ENCODE measurements at places on chromosomes 7 and 10. TPM values are rescaled to one million over a fixed set of nuclear protein-coding genes. Genes with fewer than 3 reads are reported as not detected.

AKR1C8 gene
- total RNA-seq = not detected

CALML3 gene
- not detected for total RNA-seq

HGF gene
- 194 TPM for total RNA-seq

WNT8B gene
- total RNA-seq = not detected

SPDYE18 gene
- not detected for total RNA-seq

COX19 gene
- total RNA-seq = 12.5 TPM

EVX1 gene
- total RNA-seq = not detected

ELFN1 gene
- 3.8 TPM for total RNA-seq

ACSL5 gene
- total RNA-seq = 2.6 TPM

CYP2E1 gene
- 0.82 TPM for total RNA-seq

CLDN4 gene
- total RNA-seq = 0.54 TPM

MMRN2 gene
- total RNA-seq = 5.1 TPM

FAM180A gene
- 2.5 TPM for total RNA-seq

COBL gene
- total RNA-seq = not detected

NHLRC2 gene
- 7.0 TPM for total RNA-seq

SUN1 gene
- total RNA-seq = 211 TPM

RFC2 gene
- 39.0 TPM for total RNA-seq

SEMA3D gene
- 51.2 TPM for total RNA-seq

SYNPO2L gene
- not detected for total RNA-seq

SLC13A1 gene
- total RNA-seq = not detected

TRPV5 gene
- not detected for total RNA-seq

OR2A1 gene
- total RNA-seq = 0.27 TPM

ITGB8 gene
- 79.2 TPM for total RNA-seq

AQP1 gene
- 2.8 TPM for total RNA-seq

PRRT4 gene
- total RNA-seq = 0.27 TPM

C1QL3 gene
- 0.09 TPM for total RNA-seq

EPHB6 gene
- 11.0 TPM for total RNA-seq

IGF2BP3 gene
- total RNA-seq = 2.9 TPM

DIP2C gene
- total RNA-seq = 16.1 TPM

FBXL13 gene
- total RNA-seq = 3.4 TPM

COL28A1 gene
- total RNA-seq = 0.09 TPM

IRF5 gene
- total RNA-seq = not detected

VAX1 gene
- not detected for total RNA-seq

MEOX2 gene
- 13.0 TPM for total RNA-seq

PNLIP gene
- total RNA-seq = not detected

MTPN gene
- total RNA-seq = 172 TPM

ATP5F1C gene
- 96.4 TPM for total RNA-seq

TAS2R41 gene
- total RNA-seq = not detected

HTR7 gene
- total RNA-seq = 0.25 TPM

NPSR1 gene
- not detected for total RNA-seq

STEAP4 gene
- 2.1 TPM for total RNA-seq

ANKRD2 gene
- 0.27 TPM for total RNA-seq

HIP1 gene
- 10.5 TPM for total RNA-seq

PRDX3 gene
- total RNA-seq = 189 TPM

C10orf143 gene
- total RNA-seq = 0.49 TPM

NKX2-3 gene
- not detected for total RNA-seq

NPTX2 gene
- total RNA-seq = 2.5 TPM

PTPRN2 gene
- total RNA-seq = 2.5 TPM

ZNF25 gene
- 14.8 TPM for total RNA-seq

Data from fibroblast of the aortic adventitia (primary cell).